ENCODE measurements at places on chromosomes 12 and 14. TPM values are rescaled to one million over a fixed set of nuclear protein-coding genes. Genes with fewer than 3 reads are reported as not detected.

Gene SDR9C7
- not detected for total RNA-seq

Gene PROX2
- not detected for total RNA-seq

Gene DPF3
- total RNA-seq = 2.8 TPM

Gene TTC9
- total RNA-seq = 5.2 TPM

Gene POTEG
- total RNA-seq = not detected

Gene CLECL1
- 2.1 TPM for total RNA-seq

Gene KRT78
- total RNA-seq = not detected

Gene MTRFR
- 17.8 TPM for total RNA-seq
